Motor neuron (in vitro differentiated cells): ENCODE measurements at places on chromosomes 1 and 21. TPM values are rescaled to one million over a fixed set of nuclear protein-coding genes. Genes with fewer than 3 reads are reported as not detected.

DNA sequence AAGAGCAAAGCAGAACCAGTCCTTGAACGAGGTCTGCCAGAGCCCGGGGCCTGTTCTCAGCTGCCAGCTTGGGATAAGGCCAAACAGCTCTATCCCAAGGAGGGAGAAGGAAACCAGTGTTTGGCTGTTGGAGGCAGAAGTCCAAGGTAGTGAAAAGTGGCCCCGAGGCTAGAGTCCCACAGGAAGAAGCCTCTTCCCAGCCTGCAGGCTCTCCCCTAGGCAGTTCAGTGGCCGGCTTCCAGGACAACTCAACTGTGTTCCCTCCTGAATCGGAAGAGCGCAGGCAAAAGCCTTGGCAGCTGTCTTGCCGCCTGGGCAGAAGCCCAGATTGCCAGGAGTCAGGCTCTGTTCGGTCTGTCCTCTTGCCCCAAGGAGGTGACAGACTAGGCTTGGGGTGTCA, 19.3 kb downstream of the QSOX1 start:
- no peak for ATAC-seq

The CHIA gene
- 0.05 and 0.09 TPM in 2 replicates for total RNA-seq

The VWA5B1 gene
- 0.21 and 0.23 TPM in 2 replicates for total RNA-seq

GRCh38 chr1:201888282-201889089, at the start of gene SHISA4:
TSS of gene SHISA4 (plus strand) at chr1:201888898. CDS start at chr1:201888995, 97 bp downstream.
- ATAC-seq = peak; percentile 80

The S100A8 gene
- total RNA-seq = 0.29 TPM in 1 of 2 replicates, not detected in the other

DNA sequence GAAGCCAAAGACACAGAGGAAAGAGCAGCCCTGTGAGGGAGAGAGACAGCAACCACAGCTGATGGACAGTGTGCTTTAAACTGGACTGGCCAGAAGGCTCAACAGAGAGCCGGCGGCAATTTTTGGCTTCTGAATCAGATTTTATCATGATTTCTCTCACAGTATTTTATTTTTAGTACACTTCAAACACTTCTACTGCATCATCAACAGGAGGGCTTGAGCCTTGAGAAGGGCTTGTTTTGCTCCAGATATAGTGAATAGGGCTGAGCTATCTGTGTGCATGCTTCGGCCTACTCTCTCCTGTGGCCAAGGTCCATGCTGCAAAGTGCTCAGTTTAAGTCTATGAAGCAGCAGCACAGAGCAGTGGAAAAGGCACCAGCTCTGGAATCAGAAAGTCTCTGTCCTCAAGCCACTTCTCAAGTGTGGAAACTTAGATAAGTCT, 33.3 kb downstream of the ADCY10 start:
- ATAC-seq = no peak

The CA6 gene
- 0.48 TPM in 1 of 2 replicates, not detected in the other for total RNA-seq

DNA sequence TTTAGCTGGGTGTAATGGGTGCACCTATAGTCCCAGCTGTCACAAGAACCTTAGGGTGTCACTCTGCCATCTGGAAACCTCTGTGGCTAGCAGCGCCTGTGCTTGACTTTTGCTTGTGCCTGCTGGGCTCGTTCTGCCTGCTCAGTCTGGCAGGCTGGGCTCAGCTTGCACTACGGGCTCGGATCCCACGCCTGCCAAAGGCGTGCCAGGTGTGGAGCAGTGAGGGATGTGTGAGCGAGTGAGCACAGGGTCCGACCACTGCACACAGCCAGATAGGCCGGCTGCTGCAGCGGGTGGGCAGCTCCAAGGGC, 2.8 kb upstream of the LSM10 start:
- no peak for ATAC-seq

DNA sequence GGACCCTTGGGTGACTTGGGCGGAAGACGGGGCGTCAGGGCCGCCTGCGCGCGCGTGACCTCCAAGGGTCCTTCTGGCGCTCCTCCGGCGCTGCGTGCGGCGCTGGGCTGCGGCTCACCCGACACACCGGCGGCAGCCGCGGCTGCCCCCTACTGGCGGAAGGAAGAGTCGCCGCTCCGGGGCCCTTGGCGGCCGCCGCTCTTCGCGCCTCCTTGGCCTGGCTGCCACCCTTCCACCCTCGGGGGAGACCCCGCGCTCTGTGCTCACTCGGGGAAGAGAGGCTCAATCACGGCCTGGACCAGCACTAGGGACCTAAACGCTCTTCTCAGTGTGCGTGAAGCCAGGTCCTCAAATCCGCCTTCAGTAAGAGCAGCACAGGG, 89.7 kb downstream of the DMRTA2 start:
- ATAC-seq = peak; percentile 64
